AG04449 (cell line): ENCODE measurements at places on chromosomes 3 and 15.
A peak's percentile ranks its signal among the peaks of the same experiment; 100 is the strongest.

GRCh38 chr3:82707035-82707434 lies 945.6 kb upstream of the GBE1 start:
- no peak for DNase-seq

DNA sequence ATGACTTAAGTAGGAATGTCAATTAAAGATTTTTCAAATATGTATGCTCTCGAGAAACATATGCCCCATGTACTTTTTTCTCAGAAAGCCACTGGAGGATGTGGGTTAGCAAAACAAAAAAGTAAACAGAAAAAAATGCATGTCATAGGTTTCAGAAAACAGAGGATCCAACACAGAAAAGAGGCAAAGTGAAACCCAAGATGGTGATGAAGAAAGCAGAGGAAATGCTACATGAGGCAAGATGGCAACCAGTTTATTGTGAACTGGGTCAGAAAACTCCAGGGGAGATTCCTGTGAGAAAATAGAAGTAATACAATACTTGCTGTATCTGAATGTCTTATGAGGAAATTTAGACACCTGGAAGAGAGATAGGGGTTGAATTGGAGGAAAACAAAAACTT lies 30.8 kb upstream of the EOMES start:
- DNase-seq: no peak

DNA sequence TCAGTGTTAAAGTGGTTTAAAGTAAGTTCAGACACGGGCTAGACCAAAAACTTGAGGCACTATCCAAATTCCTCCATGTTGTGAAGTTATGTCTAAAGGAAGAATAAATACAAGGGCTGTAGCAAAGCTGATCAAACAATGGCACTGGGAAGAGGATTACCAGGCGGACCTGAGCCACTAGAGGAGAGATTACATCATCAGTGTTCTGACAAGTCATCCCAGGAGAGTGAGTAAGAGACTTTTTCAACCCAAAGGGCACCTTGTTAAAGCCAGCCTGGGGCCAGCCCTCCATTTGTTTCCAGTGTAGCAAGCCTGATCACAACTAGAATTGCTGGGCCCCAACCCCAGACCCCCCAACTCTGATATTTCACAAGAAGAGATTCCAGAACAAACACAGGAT lies 166.9 kb downstream of the DCLK3 start:
- no peak for DNase-seq

DNA sequence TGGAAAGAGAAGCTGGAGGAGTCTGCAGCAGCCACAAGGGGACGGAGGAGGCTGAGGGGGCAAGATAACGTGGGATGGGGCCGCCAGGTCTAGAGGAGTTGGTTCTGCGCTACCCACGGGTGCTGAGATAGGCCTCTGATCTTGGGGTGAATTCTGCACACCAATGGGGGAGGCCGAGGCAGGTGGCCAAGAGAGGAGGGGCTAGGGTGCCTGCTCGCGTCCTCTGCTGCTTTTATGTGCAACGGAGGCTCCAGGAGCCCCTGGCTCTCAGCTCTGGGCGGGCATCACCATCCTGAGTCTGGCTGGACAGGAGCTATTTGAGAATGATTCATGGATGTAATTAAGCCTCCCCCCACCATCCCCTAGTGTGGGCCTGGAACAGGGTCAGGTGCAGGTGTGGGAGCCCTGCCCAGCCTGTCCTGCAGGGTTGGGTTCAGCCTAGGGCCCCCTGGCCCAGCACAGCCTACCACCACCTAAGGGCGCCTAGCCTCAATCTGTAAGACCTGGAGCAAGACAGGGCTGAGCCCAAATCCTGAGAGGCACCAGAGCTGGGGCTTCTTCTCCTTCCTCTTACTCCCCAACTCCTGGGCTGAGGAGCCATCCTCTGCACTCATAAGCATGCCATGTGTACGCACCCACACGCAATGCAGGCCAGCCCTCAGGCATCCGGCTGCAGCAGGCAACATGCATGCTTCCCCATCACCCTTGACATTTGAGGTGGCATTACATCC lies 32.3 kb upstream of the SEMA3F start:
- DNase-seq: no peak

GRCh38 chr15:47820747-47821319 lies 103.5 kb downstream of the SEMA6D start:
- peak; percentile 49 for DNase-seq

- no peak for DNase-seq
Measured at GRCh38 chr15:101637919-101638318, 14.3 kb downstream of the TM2D3 start.

GRCh38 chr15:92903631-92903965 lies 3.5 kb downstream of the CHD2 start:
- no peak for DNase-seq

- no peak for DNase-seq
Measured at GRCh38 chr3:14130230-14130629, 5.4 kb downstream of the TMEM43 start.

- no peak for DNase-seq
Measured at GRCh38 chr3:16516695-16517481, 3.4 kb upstream of the RFTN1 start.

DNA sequence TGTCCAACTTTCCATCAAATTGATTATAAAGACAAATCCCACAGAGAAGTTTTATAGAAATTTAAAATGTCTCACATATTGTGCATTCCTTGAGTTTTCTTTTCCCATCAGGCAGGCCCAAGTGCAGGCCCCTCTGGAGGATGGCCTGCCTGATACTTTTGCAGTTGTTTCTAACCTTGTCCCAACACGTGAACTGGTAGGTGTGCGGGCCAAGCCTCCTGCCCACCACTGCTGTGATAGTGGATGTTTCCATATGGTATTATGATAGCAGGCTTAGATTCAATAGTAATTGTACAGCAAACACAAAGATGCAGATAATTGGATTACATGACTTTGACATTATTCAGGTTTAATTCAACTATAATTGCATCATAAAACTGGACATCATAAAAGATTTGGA lies 1.4 kb downstream of the P2RY12 start:
- DNase-seq: no peak

DNA sequence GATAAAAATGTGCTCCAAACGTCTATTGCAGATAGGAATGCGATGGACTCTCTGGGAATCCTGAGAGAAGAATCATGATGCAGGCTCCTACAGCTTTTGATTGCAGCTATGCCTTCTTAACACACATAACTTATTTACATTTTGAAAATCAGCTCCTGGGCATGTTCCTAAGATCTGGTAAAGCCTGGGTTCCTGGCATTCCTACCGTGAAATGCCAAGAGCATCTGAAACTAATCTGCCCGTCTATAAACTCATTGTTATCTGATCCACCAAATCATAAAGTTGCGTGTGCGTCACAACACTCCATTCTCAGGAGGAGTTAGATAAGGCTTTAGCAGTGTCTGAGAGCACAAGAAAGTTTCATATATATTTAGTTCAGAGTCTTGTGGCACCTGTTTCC lies 79.0 kb upstream of the VGLL3 start:
- no peak for DNase-seq

GRCh38 chr3:143897576-143898295 lies 49.5 kb upstream of the SLC9A9 start:
- DNase-seq: no peak

GRCh38 chr3:14459787-14460186 lies 57.4 kb downstream of the SLC6A6 start:
- DNase-seq: no peak
